DMS79 treated with DMSO at 0.1 percent for 48 hours (cell line): ENCODE measurements at places on chromosomes 4 and X.
A peak's percentile ranks its signal among the peaks of the same experiment; 100 is the strongest.

DNA sequence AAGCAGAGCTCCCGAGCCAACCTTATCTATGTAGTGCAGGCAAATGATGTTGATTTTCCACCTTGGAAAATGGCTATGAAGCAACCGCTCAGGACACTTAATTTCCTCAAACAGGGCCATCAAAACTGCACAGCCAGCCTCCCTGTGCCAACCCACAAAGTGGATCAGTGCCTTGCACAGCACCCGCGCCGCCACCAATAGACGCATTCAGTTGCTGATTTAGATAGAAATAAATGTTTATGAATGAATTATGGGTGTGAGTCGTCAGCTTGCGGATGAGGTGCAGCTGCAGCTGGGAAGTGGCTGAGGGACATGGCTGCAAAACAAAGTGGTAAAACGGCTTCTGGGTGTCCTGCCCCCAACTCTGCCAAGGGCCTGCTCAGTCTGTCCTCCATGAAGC, 47.0 kb downstream of the SOD3 start:
- no peak for DNase-seq

DNA sequence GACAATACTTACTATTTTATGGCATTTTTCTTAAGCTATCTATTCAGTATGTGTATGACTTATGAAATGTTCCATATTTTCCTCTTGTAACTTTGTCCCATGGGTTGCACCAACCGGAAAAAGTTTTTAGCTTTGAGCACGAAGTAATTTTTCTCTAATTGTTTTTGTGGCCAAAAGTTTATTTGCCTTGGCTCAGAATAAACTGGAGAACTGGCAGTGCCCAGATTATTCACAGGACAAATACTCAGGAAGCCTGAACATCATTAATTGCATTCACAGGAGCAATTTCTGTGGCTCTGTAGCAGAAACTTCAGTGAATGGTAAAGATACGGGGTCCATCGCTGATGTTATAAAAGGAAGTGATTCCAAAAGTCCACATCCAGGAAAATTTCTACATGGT, 184.5 kb downstream of the ARHGAP10 start:
- DNase-seq, result no peak

GRCh38 chr4:167903291-167903721, 189.0 kb upstream of the ANXA10 start:
- no peak for DNase-seq

DNA sequence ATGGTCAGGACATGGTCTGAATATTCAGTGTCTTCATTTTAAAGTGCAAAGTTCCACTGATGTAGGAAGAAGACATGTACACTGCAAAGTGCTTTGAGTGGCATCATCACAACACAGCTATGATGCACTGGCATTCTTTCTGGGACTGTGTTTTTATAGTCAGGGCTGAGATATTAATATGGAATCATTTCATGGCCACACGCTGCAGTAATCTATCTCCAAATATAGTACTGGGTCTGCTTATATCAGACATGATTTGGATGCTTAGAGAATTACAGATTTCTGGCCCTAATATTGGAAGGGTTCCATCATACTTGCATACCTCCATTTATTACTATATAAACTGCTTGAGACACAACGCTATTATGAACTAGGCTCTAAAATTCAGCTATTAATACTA, 1170.9 kb downstream of the NLGN4X start:
- no peak for DNase-seq

DNA sequence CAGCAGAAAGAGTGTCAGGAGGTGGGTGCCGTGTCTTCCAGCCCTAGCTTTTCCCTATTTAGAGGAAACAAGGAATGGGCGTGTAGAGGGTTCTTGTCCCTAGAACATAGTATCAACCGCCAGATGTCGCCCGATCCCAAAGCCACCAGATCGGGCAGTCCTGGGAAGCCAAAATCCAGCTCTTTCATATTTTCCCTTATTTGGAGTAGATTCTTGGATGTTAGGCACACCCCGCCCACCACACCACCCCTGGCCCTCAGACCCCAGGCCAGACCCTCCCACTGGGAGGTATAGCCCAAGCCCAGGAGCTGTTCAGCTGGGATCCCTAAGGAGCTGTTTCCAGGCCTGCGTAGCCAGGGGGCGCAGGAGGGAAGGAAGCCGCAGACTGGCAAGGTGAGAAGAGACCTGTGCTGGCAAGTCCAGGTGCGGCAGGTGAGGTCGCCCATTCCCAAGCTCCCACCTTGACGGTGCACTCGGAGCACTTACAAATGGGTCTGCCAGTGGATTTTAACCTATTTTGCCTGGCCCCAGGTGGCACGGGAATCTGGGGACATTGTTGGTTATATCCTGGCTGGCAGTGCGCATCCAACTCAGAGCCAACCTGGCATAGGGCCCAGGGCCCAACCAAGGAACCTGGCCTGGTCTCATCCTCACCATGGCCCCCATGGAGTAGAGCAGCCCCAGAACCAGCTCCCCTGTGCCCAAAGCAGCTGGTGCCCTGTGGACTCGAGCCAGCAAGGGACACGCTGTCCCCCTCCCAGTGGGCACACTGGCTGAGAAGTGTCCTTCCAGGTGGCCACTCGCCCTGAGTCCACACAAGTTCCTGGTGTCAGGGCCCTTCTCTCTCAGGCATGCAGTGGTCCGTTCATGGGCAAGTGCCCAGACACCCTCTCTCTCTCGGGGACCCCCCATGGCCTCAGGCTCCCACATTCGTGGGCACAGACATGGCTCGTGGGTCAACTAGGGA, 811 bp downstream of the FLNA start:
- peak; percentile 65 for DNase-seq

- no peak for DNase-seq
These were observed 46.6 kb upstream of the HS6ST2 start for GRCh38 chrX:133005042-133005441.

- DNase-seq, result no peak
These were observed 218.6 kb upstream of the GK2 start for GRCh38 chr4:79626611-79627010.

DNA sequence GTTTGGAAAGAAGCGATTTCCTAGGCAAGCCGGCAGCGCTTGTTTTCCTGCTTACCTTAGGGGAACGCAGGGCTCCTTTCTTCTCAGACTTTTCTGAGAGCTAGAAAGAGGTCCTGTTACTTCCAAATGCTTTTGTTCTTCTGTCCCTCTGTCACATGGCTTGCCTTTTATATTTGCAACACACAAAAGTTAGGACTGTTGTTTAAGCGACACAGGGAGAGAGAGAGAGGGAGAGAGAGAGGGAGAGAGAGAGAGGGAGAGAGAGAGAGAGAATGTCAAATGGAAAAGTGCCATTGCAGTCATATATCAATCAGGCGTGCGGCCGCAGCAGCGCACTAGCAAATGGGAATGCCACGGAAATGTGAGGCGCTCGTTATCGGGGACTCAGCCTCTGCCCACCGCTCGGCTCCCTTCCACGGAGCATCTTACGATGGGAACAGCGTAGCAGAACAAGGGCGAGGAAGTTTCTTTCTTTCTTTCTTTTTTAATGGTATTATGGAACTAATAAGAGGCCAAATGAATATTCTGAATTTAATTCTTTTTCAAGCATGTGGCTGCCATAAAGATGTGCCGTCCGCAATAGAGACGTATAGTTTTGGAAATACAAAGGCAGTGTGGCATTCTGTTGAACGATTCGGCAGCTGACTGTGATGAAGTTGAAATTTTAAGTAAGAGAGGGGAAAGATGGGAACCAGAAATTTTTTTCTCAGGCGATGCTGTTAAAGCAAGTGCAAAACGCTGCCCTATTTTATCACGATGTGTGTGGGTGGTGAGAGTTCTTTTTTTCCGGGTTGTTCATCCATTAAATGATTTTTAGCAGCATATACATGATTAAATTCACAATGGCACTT, at the start of gene NDP:
TSS of gene NDP (minus strand) at position 142 of the 851 bp plus-strand sequence. CDS start 14,745 bp downstream, outside the sequence.
- DNase-seq, result no peak

DNA sequence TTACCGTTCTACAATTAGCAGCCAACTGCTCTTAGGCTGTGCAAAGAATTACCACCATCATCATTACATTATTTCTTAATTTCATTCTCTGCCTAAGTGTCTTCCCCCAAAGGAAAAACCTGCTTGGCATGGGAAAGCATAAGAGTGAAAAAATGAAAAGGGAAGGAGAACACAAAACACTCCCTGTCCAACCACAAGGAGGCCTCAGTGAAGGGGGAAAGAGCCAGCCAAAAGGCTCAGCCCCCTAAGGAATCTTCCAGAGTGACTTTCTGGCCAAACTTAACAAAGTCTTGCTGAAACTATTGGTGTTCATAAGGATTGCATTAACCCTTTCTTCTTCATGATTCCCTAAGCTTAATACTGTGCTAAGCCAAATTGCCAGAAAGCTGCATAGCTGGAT, 287.4 kb downstream of the SMARCA1 start:
- DNase-seq, result no peak

DNA sequence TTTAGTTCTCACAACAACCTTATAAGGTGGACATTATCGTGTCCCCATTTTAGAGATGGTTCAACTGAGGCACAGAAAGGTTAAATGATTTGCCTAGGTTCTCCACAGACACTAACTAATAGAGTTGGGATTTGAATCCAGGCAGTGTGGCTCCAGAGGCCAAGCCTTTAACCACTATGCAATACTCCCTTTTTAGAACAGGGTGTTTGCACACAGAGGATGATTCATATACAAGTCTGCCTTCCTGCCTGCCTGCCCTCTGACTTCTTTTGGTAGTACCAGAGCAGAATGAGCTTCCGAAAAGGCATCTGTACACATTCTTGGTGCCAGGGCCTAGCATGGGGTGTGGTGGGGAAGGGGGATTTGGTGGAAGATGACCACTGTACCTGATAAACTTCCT, 150.8 kb upstream of the ARHGEF9 start:
- no peak for DNase-seq

- DNase-seq, result no peak
These were observed 5.1 kb downstream of the PSAPL1 start for GRCh38 chr4:7429601-7430078.

GRCh38 chr4:173405840-173406606, 7.1 kb upstream of the SCRG1 start:
- DNase-seq, result no peak

- no peak for DNase-seq
These were observed 100.9 kb upstream of the AFAP1 start for GRCh38 chr4:8040607-8041006.

- no peak for DNase-seq
These were observed 21.4 kb downstream of the PTPN13 start for GRCh38 chr4:86615501-86615900.

DNA sequence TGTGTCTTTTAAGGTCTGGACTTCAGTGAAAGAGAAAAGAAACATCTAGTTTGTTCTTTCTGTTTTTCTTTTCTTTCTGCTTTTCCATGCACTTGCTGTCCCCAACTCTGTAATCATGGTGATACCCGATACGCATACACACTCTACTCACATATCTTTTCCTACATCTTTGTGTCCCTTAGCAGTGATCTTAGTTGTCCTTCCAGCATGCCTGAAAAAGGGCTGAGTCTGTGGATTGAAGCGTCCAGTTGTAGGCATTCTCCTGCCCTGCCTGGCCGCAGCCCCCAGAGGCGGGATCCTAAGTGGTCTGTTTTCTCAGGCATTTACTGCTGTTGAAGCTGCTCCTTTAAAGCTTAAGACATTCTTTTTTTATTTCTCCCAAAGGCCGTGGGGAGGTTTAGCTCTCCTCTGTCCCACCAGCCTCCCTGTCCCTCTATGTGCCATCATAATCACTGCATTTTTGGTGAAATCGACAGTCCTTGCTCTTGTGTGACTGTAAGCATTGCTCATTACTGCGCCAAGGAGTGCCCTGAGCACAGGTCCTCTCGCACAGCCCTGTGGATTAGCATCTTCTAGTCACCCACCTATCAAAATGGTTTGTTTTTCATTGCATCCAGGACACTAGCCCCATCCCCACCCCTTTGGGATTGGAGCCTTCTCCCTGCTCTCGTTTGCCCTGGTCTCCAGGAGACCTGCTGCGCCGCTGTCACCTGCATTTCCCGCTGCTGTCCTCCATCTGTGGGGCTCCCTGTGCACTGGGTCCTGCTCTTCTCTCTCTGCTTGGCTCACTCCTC, 4.4 kb downstream of the RGS12 start:
- DNase-seq, result no peak

DNA sequence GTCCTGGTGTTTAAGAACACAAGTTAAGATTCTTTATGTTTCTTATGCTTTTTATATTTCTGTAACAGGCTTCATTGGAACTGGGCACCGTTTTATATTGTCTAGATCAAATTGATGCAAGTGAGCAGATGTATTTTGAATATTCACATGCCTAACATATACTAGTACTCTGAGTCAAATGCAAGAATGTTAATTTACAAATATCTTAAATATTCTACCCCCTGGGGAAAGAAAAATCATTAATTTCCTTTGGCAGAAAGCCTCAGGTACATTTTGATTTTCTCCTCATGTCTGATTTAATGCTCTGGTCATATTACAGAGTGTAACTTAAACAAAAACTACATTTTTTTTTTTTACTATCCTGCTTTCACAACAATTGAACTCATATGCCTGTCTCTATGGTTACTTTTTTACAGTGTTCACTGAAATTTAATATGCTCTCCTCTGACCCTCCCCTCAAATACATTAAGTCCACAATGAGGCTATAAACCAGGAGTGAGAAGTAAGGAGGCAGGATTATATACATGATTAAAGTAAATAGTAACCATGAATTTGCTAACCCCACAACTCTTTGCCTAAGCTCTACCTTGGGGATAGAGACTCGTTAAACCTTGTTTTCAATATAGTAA, 2.4 kb upstream of the NSUN7 start:
- no peak for DNase-seq

DNA sequence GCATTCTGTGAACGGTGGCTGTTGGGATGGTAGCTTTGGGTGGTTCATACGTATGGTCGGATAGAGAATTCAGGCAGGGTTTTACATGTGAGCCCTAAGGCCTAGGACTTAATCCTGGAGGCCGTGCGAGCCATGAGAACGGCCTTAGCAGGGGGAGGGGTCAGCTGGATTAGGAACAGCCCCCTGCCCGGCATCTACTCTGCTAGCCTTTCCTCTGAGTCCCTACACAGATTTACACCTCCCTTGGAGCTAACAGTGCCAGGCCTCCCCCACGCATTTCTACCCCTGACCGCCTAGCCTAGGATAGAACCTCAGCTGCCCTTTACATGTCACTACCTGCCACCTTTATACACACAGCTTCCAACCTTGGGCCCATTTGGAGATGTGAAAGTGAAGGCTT, 7.1 kb downstream of the PRAF2 start:
- no peak for DNase-seq

- no peak for DNase-seq
These were observed 11.4 kb downstream of the FTSJ1 start for GRCh38 chrX:48487362-48487798.

DNA sequence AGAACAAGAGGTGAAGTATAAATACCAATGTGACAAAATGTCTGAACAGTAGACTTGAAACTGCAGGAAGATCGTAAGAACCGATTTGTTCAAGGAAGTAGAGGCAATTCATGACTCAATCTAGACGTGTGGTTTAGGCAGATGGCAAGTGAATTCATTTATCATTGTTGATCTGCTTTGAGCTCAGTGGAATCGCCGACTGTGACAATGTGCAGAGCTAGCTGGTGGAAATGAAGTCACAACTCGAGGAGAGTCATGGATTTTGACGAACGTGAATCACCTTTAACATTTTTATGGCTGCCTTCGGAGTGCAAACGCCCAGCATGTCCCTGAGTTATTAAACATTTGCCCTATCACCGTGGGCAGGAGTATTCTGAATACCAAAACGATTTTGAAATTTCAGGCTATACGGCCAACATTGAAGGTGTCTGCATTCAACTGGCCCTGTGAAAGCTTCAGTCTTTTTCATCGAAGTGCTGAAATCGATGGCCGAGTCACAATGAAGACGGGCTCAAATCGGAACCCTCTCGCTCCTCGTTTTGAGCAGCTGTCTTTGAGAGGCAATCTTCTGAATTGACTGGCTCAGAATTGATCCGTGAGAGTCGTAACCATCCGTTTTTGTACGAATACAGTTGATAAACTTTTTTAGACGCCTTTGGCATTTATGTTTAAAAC, 689 bp upstream of the OGT start:
- peak; percentile 21 for DNase-seq
